Anterior cingulate cortex (tissue), 58 donors: ENCODE measurements at places on chromosomes 3 and 15.

DNA sequence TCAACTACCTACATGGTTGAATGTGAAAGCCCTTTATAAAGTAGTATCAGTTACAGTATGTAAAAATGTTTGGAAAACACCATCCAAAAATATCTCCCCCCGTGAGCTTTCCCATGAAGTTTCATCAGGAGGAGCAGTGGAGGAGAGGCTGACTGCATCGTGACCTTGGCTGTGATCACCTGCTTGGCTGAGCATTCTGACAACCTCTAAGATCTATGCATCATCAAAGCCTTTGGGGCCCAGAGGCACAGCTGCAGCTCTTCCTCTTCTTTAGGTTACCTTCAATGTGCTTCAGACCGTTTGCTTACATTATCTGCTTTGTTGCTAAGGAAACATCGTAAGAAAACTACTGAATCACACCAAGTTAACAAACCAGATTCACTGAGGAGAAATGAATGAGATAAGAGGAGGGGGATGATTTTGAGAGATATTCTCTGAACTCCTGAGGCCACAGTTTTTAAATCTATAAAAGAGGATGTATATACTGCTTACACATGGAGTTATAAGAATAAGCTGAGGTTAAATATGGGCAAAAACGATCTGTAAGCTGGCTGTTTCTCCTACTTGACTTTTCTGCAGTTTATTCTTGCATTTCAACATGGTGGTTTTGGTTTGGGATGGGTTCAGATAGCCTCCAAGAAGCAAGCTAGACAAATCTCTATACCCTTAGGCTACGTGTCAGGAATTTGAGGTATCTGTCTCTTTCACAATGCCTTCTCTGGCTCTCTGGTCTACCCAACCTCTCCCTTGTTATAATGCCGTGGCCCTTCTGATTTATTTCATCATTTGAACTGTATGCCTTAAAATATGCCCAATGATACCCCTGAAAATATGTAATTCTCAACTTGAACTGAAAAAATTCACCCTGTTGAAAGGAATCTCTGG, 4.0 kb downstream of the GCSAM start:
- DNase-seq = no peak

GRCh38 chr15:47876986-47877385, 159.7 kb downstream of the SEMA6D start:
- no peak for DNase-seq

DNA sequence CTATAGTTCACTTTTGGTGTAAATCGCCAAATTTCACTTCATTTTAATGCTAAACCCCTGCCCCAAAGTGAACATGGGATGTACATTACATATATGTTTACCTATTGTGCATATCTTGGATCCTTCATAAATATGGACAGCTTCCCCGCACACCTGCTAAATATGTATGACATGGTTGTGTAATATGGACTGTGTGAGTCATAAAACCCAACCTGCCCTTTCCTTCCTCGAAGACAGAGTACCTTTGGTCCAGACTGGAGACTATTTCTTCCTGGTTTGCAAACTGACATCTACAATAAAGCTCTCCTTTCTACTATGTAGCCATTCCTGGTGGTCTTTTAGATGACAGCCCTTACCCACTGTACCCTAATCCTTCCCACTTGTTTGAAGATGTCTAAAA, 12.4 kb downstream of the ACTC1 start:
- DNase-seq = no peak

DNA sequence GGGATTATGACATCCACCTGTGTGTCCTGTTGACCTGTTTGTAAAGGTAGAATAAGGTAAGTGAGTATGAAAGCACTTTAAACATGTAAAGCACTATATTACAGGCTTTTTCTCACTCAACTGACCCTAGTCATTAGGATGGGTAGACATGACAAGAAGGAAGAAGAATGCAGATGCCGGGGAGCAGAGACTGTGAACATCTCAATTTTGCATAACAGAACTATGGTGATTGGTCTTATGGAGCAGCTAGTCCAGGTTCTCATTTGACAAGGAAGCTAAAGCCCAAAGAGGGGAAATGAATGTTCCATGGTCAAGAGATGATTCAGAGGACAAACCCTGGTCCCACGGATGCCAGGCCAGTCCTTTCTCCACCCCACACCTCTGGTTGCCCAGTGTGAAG, 200.1 kb upstream of the BCL6 start:
- DNase-seq = no peak

DNA sequence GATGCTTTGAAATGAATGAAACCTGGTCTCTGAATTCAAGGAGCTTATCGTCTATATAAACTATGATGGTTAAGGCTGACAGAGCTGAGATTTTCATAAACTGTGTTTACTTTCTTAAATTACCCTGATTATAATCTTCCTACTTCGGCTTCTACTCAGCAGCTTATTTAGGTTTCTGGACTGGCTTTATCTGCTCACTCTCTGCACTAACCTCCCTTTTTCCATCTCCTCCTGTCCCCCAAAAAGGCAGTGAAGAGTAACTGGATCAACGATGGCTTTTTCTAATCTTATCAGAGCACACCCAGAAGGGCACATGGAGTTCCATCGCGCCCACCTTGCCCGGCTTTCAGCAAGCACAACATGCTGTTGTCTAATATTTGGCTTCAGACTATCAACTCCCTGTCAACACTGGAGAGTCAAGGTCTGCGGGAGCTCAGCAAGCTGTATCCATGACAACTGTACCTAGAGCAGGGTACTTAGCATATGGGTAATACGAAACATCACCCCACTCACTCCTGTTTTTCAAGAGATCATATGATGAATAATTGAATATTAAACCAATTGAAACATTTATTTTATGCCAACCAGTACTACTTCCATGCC, 417.3 kb downstream of the GABRB3 start:
- DNase-seq = no peak

DNA sequence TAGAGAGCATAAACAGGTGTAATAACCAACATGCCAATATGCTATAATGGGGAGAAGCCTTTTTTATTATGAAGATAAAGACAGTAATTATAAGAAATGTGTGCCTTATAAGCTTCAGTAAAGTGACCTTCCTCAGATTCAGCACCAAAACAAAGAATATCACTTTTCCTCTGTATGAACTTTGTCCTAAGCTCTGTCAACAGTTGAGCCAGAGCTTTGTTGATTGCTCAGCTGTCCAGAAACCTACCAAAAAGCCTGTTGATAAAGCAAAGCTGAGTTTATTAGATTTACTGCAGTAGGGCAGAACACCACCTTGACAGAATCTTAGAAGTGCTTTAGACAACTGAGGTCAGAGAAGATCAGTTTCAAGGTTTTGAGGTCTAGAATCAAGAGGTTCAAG, 635.3 kb downstream of the EDEM1 start:
- DNase-seq = no peak

DNA sequence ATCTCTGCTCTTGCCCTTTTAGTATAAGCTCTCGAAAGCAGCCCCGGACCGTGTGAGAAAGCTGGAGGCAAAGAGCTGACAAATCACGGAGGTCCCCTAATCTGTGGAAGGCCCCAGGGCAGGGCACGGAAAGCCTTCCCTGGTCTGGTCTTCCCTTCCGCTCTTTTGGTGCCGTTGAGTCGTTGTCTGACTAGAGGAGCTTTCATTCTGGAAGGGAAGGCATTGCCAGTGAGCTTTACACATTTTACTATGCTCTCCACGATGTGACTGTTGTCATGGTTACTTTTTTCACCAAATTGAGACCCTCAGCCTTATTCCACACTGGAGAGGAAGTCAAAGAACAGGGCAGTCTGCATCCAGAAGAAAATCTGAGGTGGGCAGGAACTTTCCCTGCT, 71.7 kb downstream of the CYP19A1 start:
- no peak for DNase-seq

GRCh38 chr3:175456466-175456865, 597.3 kb downstream of the NAALADL2 start:
- DNase-seq = no peak

- no peak for DNase-seq
Observed at GRCh38 chr3:190088890-190089289, 31.8 kb downstream of the P3H2 start.

DNA sequence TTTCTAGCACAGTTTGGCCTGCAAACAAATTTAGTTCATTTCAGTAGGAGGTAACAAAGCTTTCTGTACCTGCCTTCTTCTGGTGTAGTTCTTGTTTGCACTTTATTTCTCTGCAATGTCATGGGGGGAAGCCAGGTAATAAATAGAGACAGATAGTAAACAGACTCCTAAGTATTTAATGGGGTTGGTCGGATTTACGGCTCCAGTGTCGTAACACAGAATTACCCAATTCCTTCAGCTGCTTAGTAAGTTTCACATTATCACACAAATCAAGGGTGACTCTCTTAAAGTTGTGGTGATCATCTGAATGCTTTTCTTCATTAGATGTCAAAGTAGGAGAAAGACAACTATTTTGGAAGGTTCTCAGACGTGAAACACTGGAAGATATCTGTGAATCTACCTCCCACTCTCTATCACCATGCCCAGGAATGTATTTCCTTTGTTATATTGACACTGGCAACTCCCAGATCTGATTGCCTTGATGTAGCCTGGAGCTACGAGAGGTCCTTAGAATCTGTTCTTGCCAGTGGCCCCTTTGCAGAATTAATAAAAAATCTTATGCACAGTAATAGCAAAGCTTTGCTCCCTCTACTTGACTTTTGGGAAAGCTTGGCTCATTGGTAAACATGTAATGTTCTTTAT, 25.0 kb upstream of the TMC3 start:
- no peak for DNase-seq

DNA sequence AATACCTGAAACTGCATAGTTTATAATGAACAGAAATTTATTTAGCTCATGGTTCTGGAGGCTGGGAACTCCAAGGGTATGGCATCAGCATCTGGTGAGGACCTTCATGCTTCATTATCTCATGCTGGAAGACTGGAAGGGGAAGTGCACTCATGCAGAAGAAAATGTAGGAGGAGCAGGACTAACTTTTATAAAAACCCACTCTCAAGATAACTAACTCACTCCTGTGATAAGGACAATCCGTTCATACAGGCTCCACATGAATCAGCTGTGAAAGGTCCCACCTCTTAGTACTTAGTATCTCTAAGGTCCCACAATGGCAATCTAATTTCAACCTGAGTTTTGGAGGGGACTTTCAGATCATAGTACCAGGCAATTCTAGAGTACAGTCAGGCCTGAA, 33.6 kb upstream of the APH1B start:
- DNase-seq = no peak

DNA sequence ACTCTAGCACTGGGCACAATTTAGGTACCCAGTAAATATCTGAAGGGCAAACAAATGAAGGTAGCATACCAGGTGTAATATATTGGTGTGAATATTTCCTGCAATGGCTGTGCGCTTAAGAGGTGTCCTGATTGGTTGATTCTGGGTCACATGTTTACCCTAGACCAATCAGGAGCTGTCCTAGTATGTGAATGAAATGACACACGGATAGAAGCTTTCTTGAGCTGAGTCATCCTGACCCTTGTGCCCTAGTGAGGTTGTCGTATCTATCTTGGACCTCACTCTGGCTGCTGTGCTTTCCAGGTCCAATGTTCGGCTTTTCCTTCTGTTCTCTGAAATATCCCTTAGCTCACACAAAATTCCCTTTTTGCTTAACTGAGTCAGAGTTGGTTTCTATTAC, 58.1 kb upstream of the FOXP1 start:
- DNase-seq = no peak

- DNase-seq = no peak
Observed at GRCh38 chr3:69276884-69277283, 109.0 kb downstream of the FRMD4B start.

DNA sequence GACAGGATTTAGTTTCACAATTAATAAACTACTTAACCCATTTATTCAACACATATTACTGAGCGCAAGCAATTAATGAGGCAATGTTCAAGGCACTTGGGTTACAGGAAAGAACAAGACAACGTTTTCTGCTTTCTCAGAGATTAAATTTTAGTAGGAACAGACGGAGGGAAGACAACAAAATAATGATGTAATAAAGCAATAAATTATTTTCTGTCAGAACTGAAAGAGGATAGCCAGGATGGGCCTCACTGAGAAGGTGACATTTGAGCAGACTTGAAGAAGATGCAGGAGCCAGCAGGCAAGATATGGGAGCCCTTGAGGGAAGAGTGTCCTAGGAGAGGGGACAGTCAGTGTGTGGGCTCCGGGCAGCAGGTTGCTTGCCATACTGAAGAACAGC, 11.3 kb upstream of the RPL14 start:
- DNase-seq = no peak

DNA sequence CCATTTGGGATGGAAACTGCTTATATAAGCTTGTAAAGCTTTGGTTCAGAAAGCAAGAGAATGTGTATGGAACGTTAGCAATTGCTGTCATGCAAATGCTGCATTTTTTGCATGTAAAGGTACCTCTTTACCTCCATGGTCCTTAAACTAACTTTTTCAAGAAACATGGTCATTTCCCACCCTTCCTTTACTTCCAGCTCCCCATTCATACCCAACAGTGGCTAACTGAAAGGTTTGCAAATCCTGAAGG, 84.3 kb downstream of the SMAD3 start:
- no peak for DNase-seq

DNA sequence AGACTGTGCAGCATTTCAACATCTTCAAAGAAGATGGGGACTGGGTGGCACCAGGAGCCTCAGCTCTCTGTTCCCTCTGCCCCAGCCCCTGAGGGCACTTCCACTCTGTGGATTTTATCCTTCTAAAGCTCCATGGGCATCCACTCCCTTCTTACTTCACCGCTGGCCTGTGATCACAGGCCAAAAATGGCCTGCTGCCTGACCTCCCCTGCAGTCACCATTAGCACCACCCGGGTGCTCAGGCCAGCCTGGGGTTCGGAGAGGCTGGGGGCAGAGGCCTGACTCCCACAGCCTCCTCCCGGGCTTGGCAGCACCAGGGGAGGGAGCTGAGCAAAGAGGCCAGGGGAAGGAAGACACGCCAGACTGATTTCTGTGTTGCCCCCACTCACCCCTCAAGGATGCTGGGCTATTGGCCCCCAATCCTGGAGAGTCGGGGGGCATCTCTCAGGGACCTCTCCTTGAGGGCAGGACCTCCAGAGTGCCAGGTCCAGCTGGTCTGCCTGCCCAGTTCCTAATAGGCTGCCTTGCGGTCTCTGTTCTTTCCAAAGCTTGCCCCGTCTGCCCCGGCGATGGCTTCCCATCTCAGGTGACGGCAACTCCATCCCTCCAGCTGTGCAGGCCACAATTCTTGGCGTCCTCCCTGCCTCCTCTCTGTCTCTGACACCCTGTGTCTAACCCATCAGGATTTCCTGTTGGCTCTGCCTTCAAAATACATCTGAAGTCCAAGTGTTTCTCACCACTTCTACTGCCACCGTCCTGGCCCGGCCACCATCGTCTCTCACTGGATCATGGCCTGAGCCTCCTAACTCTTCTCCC, 67.1 kb downstream of the EXOG start:
- DNase-seq = no peak

GRCh38 chr3:41176596-41176995, 22.7 kb upstream of the CTNNB1 start:
- no peak for DNase-seq
